ENCODE measurements at places on chromosomes 12 and 14.

GRCh38 chr14:94682736-94683135, 70.5 kb downstream of the SERPINA3 start:
- DNase-seq, result no peak

GRCh38 chr14:41568979-41569378, 37.7 kb upstream of the LRFN5 start:
- DNase-seq, result no peak

DNA sequence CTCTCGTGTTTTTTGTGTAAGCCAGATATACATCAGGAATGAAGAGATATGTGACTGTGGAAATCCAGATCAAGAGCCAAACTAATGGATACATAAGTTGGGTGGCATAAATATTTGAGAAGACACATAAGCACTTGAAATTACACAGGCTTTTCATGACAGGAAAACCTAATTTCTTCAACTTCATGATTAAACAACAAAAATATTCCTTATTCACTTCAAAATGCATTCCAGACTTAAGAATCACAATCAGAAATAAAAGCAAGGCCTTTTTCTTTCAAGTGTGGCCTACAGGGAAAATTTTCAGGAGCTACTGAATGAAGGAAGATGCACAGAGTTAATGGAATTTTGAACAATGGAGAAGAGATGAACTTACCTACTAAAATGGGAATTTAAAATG, 515.6 kb downstream of the FOXG1 start:
- DNase-seq, result no peak

DNA sequence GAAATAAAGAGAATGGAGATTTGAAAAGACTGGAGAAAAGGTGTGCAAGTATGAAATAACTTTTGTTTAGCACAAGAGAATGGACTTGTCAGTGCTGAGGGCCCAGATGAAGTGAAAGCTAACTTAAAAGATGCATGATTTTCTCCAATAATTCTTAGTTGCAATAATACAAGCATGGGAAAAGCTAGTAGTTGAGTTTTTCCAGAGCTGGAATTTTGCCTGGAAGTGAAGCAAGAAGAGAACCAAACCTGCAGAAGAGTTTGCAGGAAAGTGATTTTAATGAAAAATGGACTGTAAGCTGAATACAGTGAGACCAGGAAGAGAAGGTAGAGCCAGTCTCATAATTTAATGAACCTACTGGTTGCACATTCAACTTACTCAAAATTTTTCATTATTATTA, 69.3 kb upstream of the FSCB start:
- DNase-seq, result no peak

DNA sequence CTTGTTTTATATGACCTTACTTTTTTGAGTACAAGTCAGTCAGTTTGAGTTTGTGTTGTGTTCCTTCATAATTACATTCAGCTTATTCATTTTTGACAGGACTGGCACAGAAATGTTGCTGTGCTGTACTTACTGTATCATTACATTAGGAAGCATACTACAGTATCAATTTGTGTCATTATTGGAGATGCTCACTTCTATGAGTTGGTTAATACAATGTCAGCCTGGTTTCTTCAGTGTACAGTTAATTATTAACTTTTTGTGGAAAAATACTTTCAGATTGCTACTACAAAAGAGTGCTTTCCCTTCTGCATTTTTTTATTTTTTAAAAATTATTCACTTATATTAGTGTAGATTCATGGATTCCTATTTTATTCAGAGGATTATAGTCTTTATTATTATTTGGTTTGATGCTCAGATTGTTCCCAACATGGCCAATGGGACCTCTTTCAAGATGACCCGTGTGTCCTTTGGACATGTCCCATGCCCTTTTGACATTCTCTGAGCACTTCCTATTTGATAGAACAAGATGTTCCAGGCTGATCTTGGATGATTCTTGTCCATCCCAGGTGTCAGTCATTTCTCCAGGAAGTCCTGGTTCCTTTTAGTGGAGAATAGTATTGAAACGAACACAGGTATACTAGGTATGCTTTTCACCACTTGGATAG, 66.6 kb downstream of the MON2 start:
- DNase-seq, result no peak

DNA sequence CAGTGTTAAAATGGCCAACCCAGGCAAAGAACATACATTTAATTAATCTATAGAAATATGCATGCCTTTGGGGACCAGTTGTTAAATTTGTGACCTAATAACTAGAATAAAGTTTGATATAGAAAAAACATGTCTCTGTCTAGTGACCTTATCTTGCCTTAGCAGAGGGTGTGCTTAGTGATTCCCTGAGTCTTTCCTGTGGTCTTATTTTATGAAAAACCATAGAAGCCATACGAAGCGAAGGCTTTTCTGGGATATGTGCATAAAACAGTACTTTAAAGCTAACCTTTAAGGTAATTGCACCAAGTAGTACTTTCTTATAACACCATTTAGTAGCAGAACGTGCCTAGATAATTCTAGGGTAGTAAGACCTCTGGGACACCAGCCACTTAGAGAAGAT, 379.4 kb downstream of the ZFP36L1 start:
- no peak for DNase-seq

DNA sequence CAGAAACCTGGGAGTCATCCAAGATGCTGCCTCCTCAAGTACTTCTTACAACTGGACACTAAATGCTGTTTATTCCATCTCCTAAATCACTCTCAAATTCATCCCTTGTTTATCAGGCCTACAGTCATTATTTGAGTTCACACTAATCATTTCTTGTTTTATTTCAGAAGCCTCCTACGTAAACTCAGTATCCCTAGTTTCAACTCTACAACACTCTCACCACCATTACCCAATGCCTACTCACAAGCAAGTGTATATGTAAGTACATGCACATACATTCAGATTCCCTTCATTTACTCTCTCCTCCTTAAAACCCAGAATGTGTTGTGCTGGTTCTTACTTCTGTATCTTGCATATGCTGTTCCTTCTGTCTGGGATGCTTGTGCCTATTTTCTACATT, 43.0 kb downstream of the DDHD1 start:
- no peak for DNase-seq

- no peak for DNase-seq
Observed at GRCh38 chr12:13318231-13319015, 121.9 kb downstream of the EMP1 start.

- DNase-seq, result no peak
Observed at GRCh38 chr14:90509403-90509802, 112.6 kb downstream of the CALM1 start.

DNA sequence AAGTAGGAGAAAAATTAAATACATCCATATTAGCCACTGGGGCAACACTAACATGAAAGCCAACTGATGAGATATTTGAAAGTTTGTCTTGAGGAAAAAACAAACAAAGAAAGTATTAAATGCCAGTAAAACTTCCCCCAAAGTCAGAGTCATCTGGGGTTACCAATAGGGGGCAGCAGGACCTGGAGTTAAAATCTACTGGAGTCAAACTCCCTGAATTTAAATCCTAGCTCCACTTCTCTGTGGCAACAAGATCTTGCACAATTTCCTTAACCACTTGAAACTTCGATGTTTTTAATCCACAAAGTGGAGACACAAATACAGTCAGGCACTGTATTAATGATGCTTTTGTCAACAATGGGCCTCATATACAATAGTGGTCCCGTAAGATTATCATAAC, 14.4 kb downstream of the PLEKHG7 start:
- no peak for DNase-seq

GRCh38 chr12:124857921-124858461, 5.7 kb downstream of the SCARB1 start:
- no peak for DNase-seq

DNA sequence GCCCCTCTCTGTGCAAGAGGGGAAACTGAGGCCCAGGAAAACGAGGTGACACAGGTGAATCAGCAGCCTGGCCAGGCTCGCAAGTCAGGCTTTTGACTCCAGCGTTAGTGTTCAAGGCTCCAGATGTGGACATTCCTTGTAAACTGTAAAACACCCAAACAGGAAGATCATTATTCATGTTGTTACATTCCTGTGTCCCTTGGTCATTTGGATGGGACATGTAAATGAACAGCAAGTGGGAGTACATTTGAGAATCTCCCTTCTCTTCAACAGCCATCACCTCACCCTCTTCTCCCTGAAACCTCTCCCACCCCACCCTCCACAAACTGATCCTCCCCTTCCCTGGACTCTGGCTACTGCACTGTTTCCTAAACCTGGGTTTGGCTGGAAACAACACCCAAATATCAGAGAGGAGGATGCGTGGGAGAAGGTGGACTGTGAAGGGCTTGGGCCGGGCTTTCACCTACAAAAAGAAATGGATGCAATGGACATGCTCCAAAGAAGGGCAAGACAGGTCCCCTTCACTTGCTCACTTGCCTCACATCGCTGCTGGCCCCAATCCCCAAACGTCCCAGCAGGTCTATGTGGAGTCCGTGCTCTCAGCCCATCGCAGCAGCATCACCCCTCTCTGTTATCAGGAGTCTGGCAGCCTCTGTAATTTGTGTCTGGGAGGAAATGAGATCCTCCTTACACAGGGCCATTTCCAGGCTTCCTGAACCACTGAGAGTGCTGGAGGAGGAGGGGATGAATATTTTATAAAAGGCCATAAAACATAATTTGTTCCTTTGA, 76.7 kb downstream of the GALNT8 start:
- no peak for DNase-seq

GRCh38 chr12:22935090-22935489, 310.1 kb downstream of the ETNK1 start:
- DNase-seq, result no peak

GRCh38 chr14:92460916-92461579, 52.5 kb upstream of the RIN3 start:
- peak; percentile 23 for DNase-seq

DNA sequence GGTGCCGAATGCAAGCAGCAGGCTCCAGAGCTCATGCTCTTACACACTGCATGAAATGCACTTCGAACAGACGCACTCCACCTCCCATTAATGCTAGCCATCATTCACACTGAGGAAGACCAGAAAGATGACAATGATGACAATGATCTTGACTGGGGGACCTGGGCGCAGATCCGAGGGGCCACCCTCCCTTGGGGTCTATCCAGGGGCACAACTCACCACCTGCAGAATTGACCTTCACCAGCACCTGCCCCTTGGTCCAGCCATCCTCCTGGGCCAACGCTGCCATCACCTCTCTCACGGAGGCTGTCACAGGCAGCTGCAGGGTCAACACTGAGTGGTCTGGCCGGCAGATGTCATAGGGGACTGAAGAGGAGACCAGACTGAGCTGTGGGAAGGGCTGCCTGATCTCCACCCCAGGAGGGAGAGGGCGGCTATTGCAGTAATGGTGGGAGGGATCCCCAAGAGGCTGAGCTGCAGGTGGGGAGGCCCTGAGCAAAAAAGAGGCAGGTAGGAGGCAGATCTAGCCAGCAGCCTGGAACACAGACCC, 15.3 kb downstream of the RAPGEF3 start:
- DNase-seq, result no peak

- DNase-seq, result no peak
Observed at GRCh38 chr12:11787437-11787836, 138.0 kb downstream of the ETV6 start.

- DNase-seq, result peak; percentile 81
Observed at GRCh38 chr12:24838531-24838950, 110.4 kb downstream of the BCAT1 start.

DNA sequence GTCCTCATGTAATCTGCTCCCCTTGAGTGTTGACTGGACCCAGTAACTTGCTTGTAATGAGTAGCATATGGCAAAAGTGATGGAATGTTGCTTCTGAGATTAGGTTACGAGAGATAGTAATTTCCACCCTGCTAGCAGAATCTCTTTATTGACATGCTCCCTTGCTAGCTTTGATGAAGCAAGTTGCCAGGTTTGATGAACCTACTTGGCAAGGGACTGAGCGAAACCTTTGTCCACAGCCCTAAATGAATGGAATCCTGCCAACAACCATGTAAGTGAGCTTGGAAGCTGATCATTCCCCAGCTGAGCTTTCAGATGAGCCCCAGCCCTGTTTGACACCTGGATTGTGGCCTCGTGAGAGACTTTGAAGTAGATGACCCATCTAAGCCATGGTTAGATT, 120.8 kb upstream of the PLXNC1 start:
- DNase-seq, result no peak

- DNase-seq, result no peak
Observed at GRCh38 chr12:110699591-110700445, 10.9 kb upstream of the HVCN1 start.

DNA sequence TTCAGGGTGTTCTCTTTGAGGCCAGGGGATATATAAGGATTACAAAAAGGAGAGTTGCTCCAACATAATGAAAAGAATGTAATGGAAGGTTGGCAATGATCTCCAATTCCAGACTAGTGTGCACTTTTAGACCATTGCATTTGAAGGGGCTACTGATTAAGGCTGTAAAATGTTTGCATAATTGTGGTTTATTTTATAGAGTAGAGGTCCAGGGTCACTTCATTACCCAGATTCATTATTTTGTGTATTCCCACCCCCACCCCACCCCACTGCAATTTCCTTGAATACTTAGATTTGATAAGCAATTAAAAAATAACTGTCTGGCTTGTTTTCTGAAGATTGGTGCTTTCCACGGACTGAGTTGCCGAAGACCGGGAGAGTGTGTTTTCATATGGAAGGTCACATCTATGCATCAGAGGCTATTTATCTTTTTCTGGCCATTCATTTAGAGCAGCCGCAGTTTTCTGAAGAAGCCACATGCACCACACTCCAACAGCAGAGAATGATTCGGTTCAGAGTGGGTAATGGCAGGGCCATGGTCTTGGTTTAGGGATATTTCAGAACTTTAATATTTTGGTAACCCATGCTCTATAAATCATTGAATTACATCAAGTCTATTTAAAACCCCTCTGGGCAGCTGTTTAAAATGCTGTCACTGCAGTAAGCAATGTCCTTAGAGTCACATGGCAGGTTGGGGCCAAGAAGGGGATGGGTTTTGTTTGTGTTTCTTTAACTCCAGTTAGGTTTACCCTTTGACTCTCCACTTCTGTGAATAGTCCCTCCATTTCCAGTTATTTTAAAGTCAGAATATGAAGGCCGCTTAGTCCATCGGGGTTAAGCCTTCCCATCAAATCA, 94.6 kb downstream of the TMEM30B start:
- no peak for DNase-seq

DNA sequence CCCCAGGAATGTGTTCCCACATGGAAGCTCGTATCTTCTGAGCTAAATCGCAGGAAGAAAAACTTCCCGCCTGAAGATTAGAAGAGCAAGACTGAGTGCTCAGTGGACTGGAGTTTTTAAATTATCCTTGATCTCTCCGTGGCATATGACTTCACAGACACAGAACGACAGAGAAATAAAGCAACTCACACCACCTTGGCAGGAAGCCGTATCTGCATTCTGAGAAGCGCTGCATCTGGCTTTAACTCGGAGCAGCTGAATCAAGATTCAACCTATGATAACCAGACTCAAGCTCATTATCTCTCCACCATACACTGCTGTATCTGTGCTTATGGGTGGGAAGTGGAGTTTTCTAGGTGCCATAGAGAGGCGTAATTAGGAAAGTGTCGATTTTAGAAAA, 1482.7 kb downstream of the AACS start:
- DNase-seq, result no peak
